ENCODE measurements at places on chromosomes 5 and 9. TPM values are rescaled to one million over a fixed set of nuclear protein-coding genes. Genes with fewer than 3 reads are reported as not detected.

CNTLN gene
- 7.2 TPM for total RNA-seq

FAM221B gene
- total RNA-seq: not detected

DNA sequence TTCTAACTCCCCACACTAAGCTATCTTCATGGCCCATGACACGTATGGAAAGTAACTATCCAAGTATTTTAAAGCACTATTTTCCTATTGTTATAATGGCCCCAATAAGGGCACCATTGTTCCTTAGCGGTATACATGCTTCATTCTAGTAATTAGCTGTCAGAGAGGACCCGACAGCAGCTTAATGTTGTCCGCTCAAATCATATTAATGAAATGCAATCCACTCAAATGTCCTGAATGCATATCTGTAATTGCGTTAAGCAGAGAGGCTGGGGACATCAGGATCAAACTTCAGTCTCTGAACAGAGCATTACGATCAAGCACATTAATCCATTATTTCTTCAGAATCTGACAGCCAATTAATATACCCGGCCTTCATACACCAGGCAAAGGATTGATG lies 139.7 kb downstream of the CRB2 start:
- DNase-seq: no peak

DNA sequence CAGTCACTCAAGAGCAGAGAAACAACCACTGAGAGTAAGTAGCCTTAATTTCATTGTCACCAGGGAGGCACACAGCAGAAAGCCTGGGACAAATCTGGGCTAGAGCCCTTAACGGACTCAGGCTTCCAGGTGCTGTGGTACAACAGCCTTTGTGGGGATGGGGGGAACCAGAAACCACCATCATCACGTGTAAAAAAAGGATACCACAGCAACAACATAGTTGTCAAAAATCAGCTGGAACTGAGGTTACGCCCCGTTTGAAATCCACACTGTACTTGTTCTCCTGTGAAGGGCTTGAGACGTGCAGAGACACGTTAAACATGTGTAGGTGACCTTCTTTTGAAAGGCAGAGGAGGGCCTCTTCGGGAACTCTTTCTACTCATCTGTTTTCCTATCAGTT lies 16.6 kb upstream of the PLPP1 start:
- no peak for DNase-seq

UNC13B gene
- 1.2 TPM for total RNA-seq

DNA sequence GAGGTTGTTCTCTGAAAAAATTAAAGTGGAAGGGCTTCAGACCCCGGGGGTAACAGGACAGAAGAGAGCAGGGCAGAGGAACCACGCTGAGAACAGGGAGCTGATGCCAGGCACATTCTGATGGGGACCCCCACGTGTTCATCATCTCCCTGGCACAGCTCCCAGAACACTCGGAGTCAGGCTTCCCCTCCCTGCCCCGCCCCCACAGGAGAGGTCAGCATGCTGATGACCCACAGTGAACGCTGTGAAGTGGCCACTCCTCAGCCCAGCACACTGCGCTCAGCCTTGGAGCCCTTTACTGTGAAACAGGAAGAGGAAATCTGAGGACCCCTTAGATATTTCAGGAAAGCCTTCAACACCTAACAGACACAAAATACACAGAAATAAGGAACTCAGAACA lies 16.4 kb downstream of the RETREG1 start:
- DNase-seq: peak; percentile 44

INSL4 gene
- total RNA-seq: not detected

Measured in MG63 (cell line).